WERI-Rb-1 (cell line): ENCODE measurements at places on chromosomes 13 and 19.

- no peak for DNase-seq
Measured at GRCh38 chr19:49328741-49329140, 3.8 kb upstream of the SLC6A16 start.

DNA sequence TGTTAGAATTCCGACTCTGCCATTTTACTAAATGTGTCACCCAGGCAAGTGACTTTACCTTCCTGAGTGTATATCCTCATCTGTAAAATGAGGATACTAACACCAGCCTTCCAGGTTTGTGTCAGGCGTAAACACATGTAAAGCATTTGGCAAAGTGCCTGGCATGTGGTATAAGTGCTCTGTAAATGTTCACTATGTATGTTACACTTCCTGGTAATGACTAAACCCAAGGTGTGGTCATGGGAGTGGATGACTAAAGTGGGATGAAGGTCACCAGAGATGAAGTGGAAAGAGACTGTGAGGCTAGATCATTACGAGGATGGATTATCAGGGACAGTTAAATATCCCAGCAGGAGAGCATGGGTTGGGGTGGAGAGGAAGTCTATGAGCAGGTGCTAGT, 25.6 kb downstream of the DEDD2 start:
- no peak for DNase-seq

DNA sequence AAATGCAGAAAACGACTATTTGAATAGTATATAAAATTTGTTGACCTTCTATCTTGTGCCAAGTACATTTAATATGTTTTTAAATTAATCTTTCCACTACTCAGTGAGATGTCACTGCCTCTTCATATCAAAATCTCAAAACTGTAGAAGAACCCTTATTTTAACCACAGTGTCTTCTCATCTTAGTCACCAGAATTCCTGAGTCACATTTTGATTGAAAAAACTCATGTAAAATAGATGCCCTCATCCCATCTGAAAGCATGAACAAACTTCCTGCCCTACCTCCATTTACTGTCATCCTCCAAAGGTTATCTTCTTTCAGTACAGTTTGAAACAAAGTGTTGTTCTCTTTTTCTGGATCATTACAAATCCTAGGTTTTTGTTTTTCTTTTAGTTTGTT, 1215.4 kb downstream of the PCDH9 start:
- no peak for DNase-seq

GRCh38 chr19:46413262-46414031, at the start of gene CCDC8:
Gene CCDC8, minus strand, starts transcription at chr19:46413564. Its CDS starts 754 bp downstream, at chr19:46412810.
- no peak for DNase-seq

GRCh38 chr13:60155978-60156377, 7.8 kb downstream of the DIAPH3 start:
- DNase-seq, result no peak

DNA sequence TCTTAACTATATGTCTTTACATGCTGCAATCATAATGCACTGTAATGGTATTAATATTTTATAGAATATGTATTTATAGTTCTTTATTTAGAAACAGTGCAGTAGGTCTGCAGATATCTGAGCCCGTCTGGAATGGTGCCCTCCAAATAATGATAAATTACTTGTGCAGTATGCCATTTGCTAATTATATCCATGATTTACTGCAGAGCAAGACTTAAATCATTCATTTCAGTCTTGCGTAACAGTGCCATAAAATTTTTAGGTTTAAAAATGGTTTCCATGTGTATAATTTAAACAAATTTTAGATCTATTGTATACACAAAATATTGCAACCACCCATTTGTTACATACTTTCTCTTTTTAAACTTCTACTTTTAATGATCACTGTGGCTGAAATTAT, 175.1 kb downstream of the ZNF536 start:
- no peak for DNase-seq
